EH (cell line): ENCODE measurements at places on chromosomes 1 and 21.

GRCh38 chr1:74334147-74334546 lies 99.0 kb downstream of the TNNI3K start:
- no peak for DNase-seq

DNA sequence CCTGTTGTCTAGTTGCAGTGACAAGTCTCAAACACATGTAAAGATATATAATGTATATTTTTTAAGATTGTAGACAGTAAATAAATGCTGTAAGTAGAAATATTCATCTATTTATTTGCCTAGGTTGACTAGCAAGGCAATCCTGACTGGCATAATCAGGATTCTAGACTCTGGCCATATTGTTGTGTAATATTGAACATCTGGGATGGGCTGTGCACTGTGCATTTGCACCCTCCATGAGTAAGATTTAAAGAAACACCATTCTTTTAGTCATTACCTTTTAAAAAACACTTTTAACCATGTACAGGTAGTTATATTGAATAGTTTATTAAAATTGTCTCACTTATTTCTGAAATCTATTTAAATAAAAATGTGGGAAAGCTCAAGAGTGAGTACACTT lies 32.4 kb downstream of the RASAL2 start:
- no peak for DNase-seq

GRCh38 chr1:30290581-30290980 lies 432.8 kb downstream of the MATN1 start:
- DNase-seq, result peak; percentile 5

DNA sequence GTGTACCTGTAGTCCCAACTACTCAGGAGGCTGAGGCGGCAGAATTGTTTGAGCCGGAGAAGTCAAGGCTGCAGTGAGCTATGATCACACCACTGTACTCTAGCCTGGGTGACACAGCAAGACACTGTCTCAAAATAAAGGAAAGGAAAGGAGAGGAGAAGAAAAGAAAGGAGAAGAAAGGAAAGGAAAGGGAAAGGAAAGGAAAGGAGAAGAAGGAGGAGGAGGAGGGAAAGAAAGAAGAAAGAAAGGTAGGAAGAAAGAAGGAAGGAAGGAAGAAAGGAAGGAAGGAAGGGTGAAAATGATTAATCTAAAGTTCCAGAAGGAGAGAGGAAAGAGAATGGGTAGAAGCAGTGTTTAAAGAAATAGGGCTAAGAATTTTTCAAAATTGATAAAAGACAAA lies 12.2 kb downstream of the SPOCD1 start:
- DNase-seq, result no peak

DNA sequence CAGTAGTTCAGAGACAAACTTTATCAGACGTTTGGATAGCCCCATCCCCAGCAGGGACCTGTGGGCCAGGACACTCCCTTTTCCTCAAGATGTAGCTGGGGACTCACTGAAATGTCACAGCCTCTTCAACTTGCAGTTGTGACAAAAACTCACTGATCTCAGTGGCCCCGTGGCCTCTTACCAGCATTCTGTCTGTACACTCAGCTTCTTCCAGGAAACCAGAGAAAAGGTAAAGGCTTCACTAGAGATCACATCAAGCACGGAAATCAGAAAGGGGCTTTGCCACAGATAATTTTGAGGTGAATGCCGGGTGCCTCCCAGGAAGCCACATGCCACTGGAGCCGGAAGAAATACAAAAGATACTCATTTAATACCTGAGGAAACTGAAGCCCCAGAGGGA lies 122.2 kb downstream of the CCDC185 start:
- no peak for DNase-seq

- DNase-seq, result peak; percentile 6
Measured at GRCh38 chr1:70442490-70442889, 31.4 kb downstream of the CTH start.

DNA sequence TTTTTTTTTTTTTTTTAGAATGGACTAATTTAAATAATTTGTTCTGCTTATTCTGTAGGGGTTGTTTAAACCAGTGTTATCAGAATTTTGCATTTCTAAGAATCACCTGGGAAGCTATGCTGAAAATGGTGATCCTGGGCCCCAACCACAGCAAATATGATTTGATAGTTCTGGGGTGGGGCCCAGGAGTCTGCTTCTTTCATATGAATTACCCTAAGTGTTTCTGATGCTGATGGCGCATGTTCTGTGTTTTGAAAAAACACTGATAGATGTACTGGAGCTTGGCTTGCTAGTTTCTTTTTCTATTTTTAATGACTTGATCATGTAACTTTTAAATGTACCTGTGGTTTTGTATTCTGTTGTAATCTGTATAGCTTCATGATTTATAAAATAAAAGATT lies 89.3 kb downstream of the CDC14A start:
- DNase-seq, result no peak

GRCh38 chr1:118954301-118954905 lies 33.7 kb downstream of the TBX15 start:
- DNase-seq, result peak; percentile 57

DNA sequence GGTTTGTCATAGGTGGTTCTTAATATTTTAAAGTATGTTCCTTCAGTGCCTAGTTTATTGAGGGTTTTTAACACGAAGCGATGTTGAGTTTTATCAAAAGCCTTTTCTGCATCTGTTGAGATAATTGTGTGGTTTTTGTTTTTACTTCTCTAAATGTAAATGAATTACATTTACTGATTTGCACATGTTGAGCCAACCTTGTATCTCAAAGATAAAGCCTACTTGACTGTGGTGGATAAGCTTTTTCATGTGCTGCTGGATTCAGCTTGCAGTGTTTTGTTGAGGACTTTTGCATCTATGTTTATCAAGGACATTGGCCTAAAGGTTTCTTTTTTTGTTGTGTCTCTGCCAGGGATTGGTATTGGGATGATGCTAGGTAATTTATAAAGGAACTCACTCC lies 142.5 kb downstream of the PRDM2 start:
- no peak for DNase-seq

DNA sequence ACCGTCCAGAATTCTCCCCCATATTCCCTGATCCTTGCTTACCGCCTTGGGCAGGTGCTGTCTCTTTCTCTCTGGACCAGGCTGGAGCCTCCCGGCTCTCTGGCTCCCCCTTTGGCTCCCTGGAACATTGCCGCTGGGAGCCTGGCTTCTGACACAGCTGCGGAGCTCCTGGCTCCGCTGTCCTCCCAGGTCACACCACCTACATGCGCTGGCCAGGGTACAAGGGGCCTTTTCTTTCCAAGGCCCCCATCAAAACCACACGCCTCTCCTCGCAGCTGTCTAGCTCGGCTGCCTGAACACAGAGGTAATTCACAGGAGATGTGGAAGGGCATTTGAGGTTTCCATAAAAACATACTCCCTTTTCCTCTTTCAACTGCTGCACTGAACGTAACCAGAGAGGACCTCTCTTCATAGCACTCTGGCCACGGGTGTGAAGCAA lies 7.5 kb upstream of the ZNF648 start:
- peak; percentile 38 for DNase-seq

DNA sequence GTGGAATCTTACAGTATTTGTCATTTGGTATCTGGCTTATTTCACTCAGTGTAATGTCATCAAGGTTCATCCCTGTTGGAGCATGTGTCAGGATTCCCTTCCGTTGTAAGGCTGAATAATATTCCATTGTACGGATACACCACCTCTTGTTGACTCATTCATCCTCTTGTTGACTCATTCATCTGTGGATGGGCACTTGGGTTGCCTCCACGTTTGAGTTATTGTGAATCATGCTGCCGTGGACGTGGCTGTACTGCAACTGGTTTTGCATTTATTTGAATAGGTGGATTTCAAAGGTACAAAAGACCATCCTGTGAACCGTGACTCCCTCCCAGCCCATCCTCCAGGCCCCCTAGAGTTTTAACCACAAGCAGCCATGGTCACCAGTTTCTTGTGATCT lies 11.9 kb upstream of the TCP10L start:
- peak; percentile 90 for DNase-seq

DNA sequence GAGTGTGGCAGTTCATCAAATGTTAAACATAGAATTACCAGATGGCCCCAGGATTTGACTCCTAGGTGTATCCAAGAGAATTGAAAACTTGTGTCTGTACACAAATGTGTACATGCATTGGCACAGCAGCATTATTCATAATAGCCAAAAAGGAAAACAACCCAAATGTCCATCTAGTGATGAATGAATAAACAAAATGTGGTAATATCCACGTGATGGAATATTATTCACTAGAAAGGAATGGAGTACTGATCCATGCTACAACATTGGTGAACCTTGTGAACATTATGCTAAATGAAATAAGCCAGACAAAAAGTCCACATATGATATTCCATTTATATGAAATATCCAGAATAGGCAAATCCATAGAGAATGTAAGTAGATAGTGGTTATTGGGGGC lies 77.7 kb downstream of the RAVER2 start:
- peak; percentile 36 for DNase-seq

GRCh38 chr1:39326836-39327235 lies 122.3 kb downstream of the MACF1 start:
- peak; percentile 11 for DNase-seq

DNA sequence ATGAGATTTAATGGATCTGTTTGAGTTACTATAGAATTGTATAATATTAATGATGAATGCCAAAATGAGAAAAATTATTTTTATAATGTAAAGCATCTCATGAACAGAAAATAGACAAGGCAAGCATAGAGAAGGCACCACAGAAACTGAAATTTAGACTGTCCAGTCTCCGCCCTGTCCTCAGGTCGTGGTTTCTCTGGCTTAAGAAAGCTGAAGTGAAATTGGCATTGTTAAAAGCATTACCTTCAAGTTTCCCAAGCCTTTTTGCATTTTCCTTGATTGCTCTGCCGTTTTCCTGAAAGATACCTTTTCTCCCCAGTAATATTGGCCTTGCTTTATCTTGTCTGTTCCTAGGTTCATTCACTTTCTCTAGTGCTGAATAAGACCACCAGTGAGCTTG lies 58.0 kb downstream of the VPS13D start:
- DNase-seq, result no peak

- DNase-seq, result no peak
Measured at GRCh38 chr1:44777547-44777946, 2.2 kb downstream of the RPS8 start.
